ENCODE measurements at places on chromosomes 5 and 9.

GRCh38 chr5:42656651-42657015 is 100.0 kb upstream of the CCDC152 start:
- DNase-seq: no peak

- no peak for DNase-seq
Observed at GRCh38 chr9:6620353-6620752, 25.2 kb downstream of the GLDC start.

GRCh38 chr9:88387036-88387551 is 1.1 kb upstream of the SPIN1 start:
- no peak for DNase-seq

GRCh38 chr9:125942125-125942524 is 195.0 kb downstream of the PBX3 start:
- DNase-seq: no peak

DNA sequence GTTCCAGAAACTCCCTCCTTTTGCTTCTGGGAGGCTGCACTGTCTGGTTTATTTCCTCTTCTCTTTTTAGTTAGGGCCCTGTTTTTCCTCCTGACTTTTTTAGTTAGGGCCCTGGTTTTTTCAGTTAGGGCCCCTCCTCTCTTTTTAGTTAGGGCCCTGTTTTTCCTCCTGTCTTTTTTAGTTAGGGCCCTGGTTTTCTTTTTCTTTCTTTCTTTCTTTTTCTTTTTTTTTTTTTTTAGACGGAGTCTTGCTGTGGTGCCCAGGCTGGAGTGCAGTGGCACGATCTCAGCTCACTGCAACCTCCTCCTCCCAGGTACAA is 15.1 kb downstream of the GSN start:
- DNase-seq: no peak

GRCh38 chr5:119333421-119333851 is 22.4 kb upstream of the TNFAIP8 start:
- DNase-seq: no peak

DNA sequence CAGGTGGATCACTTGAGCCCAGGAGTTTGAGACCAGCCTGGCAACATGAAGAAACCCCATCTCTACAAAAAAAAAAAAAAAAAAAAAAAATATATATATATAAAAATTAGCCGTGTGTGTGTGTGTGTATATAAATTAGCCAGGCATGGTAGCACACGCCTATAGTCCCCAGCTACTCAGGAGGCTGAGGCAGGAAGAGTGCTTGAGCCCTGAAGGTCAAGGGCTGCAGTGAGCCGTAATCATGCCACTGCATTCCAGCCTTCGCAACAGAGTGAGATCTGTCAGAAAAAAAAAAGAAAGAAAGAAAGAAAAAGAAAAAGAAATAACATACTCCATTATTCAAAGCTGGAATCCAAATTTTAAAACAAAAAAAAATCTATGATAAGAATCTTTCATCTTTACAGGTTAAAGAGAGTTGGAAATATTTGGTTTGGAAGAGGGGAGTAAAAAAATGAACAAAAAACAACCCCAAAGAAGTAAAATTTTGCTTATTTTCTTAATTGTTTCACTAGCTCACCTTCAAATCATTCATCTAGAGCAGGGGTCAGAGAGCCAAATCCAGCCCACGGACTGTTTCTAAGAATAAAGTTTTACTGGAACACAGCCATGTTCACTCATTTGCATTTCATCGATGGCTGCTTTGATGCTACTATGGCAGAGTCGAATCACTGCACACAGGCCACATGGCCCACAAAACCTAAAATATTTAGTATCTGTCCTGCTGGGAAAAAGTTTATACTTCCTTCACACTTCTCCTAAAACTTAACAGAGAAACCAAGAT is 109.9 kb downstream of the DROSHA start:
- DNase-seq: no peak

DNA sequence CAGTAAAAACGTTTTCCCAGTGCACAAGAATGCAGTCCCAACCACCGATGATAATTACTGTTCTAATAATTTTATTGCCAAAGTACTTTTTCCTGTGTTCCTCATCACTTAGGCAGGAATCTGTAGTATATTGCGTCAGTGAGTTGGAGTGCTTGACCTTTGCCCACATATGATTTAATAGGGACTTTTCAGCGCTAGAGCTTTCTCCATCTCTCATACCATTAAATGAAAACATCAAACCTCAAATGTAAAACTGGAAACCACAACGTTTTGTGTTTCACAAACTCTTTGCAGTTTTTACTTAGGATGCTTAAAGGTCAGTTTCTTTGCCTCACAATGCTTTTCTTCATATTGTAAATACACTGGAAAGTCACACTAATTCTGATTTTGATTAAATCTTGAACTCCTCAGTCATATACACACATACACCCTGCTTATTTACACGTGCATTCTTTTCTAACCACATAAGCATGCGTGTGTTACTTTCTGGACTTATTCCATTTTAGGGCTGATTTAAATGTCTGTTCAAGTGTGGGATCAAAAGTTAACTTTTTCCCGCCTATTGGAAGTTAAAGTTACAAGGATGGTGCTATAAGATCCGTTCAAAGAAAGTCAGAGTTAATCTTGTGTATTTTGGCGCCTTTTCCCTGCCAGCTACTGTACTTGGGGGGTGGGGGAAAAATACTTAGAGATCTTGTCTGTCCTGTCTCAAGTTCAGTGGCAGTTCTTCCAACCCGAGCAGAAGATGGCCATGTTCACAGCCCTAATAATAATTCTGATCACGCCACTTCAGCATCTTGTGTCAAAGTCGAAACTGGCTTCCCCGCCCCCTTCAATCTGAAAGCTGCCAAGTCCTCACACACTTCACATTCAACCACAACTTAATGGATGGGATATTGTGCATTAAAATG is 6.6 kb upstream of the NFIB start:
- peak; percentile 92 for DNase-seq

- DNase-seq: no peak
Observed at GRCh38 chr9:113649054-113649453, 185.5 kb downstream of the RGS3 start.

Measured in HS-5 (cell line).